ENCODE measurements at places on chromosomes 7 and 10. TPM values are rescaled to one million over a fixed set of nuclear protein-coding genes. Genes with fewer than 3 reads are reported as not detected.

Gene PDK4
- 507 TPM for total RNA-seq

Gene GALNT17
- 9.9 TPM for total RNA-seq

Gene DPP6
- not detected for total RNA-seq

Gene FRAT2
- 12.2 TPM for total RNA-seq

Gene ELMO1
- 66.9 TPM for total RNA-seq

Gene NANOS1
- 6.4 TPM for total RNA-seq

Gene SYCE1
- total RNA-seq, result 5.4 TPM

Gene PRKG1
- 10.9 TPM for total RNA-seq

Gene KLHL7
- total RNA-seq, result 28.5 TPM

DNA sequence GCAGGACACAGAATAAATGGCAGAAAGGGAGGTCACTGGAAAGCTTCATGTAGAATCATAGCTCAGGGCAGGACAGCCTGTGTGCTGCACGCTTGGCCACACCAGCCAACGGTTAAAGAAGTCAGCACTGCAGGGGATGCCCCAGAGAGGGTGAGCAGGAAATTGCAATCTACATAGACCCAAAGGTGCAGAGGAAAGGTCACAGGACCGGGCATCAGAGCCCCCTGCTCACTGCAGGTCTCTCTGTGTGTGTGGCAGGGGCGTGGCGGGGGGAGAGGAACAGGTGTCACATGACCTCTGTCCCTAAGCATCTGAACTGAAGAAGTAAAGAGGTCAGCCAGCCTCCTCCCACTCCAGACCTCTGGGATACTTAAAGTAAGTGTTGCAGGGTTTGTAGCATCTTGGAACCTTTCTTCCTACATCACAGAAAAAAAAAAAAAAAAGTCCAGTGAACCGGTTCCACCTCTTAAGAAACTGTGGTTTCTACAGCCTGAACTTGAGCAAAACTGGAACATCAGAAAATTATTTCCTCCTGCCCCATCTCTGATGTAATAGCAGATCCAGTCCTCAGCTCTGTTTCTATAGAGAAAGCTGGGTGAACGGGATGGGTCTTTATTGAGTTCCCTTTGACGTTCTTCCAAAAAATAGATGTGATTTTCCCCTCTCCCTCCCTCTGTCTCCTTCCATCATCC is 64.3 kb downstream of the RGS10 start:
- no peaks in the 10 kb centered on the region for H3K36me3 ChIP-seq
- H3K4me3 ChIP-seq, result no peak overlapping the region
- no peaks in the 10 kb centered on the region for H3K27me3 ChIP-seq
- H3K4me1 ChIP-seq, result no peaks in the 10 kb centered on the region
- H3K27ac ChIP-seq, result no peak overlapping the region

- peak overlapping the region; percentile 81 for H3K27ac ChIP-seq
- no peaks in the 10 kb centered on the region for H3K27me3 ChIP-seq
- DNase-seq, result no peak
- peak overlapping the region; percentile 85 for H3K4me3 ChIP-seq
- H3K36me3 ChIP-seq, result no peaks in the 10 kb centered on the region
- no peaks in the 10 kb centered on the region for H3K4me1 ChIP-seq
Observed at GRCh38 chr7:92837000-92837749, 802 bp upstream of the CDK6 start.

GRCh38 chr7:130274983-130275591 is 8.4 kb downstream of the CPA2 start:
- H3K27ac ChIP-seq, result no peak overlapping the region
- no peak for DNase-seq
- H3K27me3 ChIP-seq, result no peaks in the 10 kb centered on the region
- H3K36me3 ChIP-seq, result no peaks in the 10 kb centered on the region

DNA sequence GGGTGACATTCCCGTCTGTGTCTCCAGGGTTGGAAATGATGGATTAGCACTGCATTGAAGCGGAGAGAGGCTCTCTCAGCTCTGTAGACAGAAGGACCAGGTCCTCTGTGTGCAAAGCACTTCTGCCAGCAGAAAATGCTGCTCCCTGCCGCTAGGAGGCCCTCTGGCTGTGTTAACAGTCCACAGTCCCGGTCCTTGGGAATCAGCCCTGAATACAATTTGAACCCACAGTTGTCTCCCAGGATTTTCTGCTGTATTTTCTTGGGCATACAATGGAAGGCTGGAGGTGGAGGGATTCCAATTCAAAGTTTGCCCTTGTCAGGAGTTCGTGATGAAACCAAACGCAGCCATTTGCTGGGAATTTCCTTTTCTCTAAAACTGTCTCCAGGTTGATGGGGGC is 205.2 kb downstream of the GLRX3 start:
- H3K27ac ChIP-seq, result no peak overlapping the region
- no peaks in the 10 kb centered on the region for H3K36me3 ChIP-seq
- no peaks in the 10 kb centered on the region for H3K27me3 ChIP-seq
- H3K4me1 ChIP-seq, result no peaks in the 10 kb centered on the region
- DNase-seq, result no peak
- no peak overlapping the region for H3K4me3 ChIP-seq

- no peaks in the 10 kb centered on the region for H3K27me3 ChIP-seq
- DNase-seq, result no peak
- H3K27ac ChIP-seq, result no peak overlapping the region
- no peaks in the 10 kb centered on the region for H3K4me1 ChIP-seq
- no peak overlapping the region for H3K4me3 ChIP-seq
Observed at GRCh38 chr7:145718129-145718528, 398.5 kb upstream of the CNTNAP2 start.

DNA sequence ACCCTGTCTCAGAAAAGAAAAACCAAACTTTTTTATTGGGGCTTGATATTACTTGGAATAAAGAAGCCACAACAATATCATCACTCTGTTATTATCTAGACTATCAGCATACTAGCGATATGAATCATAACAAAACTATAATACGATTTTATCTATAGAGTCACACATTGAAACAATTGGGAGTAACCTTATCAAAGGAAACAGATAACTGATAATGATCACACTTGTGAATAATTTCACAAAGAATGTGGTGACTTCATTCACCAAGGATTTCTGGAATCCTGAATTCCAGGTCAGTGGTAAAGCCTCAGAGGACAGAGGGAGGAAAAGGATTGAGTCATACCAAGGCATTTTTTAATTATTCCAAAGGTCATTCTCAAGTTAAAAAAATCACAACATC is 32.1 kb upstream of the NMT2 start:
- no peak for DNase-seq
- no peak overlapping the region for H3K27ac ChIP-seq
- H3K4me1 ChIP-seq, result no peaks in the 10 kb centered on the region
- H3K4me3 ChIP-seq, result no peak overlapping the region
- H3K27me3 ChIP-seq, result no peaks in the 10 kb centered on the region

DNA sequence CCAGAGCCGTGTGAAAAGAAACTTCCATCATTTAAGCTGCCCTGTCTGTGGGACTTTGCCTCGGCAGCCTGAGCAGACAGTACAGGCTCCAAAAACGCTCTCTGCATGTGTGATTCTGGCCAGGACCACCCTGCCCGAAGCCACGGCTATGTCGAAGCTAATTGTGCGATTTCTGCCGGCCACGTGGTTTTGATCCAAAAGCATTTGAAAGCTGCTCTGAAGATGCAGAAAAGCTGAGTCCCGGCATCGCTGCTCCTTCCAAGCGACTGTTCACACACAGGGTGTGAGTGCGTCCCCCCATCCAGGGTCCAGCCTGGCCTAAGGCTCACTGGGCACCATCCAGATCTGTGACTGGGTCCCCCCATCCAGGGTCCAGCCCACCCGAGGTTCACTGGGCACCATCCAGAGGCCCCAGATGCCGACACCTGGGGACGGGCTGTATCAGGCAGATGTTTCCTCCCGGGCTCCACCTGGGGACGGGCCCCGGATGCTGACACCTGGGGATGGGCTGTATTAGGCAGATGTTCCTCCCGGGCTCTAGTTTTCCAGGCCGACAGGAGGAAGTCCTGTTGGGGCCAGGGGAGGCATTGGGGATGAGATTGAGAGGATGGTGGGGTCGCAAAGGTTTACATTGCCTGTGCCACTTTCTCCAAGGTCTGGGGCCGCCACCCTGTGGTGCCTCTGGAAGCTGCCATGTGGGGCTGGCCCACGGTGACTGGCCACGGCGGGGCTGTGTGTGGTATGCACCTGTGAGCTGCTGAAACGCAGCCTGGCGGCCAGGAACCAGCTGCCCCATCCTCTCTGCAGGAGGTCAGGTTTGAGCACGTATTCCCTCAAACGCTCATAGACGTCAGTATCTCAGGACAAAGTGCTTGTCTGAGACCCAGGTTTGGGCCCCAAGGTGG is 527.4 kb downstream of the DNAJB6 start:
- H3K36me3 ChIP-seq, result no peaks in the 10 kb centered on the region
- H3K4me3 ChIP-seq, result no peak overlapping the region
- no peaks in the 10 kb centered on the region for H3K27me3 ChIP-seq
- H3K27ac ChIP-seq, result no peak overlapping the region

GRCh38 chr10:57988964-57989363 is 278.7 kb downstream of the IPMK start:
- H3K27me3 ChIP-seq, result no peaks in the 10 kb centered on the region
- DNase-seq, result no peak
- H3K4me3 ChIP-seq, result no peak overlapping the region
- no peaks in the 10 kb centered on the region for H3K4me1 ChIP-seq

- no peaks in the 10 kb centered on the region for H3K36me3 ChIP-seq
- H3K4me1 ChIP-seq, result no peaks in the 10 kb centered on the region
- no peaks in the 10 kb centered on the region for H3K27me3 ChIP-seq
- H3K27ac ChIP-seq, result no peak overlapping the region
Observed at GRCh38 chr10:86295351-86295750, 71.2 kb downstream of the GRID1 start.

GRCh38 chr7:55189146-55189766 is 170.4 kb downstream of the EGFR start:
- DNase-seq, result no peak
- H3K27ac ChIP-seq, result no peak overlapping the region
- H3K4me1 ChIP-seq, result no peaks in the 10 kb centered on the region
- no peak overlapping the region for H3K4me3 ChIP-seq
- H3K27me3 ChIP-seq, result no peaks in the 10 kb centered on the region
- no peaks in the 10 kb centered on the region for H3K36me3 ChIP-seq

DNA sequence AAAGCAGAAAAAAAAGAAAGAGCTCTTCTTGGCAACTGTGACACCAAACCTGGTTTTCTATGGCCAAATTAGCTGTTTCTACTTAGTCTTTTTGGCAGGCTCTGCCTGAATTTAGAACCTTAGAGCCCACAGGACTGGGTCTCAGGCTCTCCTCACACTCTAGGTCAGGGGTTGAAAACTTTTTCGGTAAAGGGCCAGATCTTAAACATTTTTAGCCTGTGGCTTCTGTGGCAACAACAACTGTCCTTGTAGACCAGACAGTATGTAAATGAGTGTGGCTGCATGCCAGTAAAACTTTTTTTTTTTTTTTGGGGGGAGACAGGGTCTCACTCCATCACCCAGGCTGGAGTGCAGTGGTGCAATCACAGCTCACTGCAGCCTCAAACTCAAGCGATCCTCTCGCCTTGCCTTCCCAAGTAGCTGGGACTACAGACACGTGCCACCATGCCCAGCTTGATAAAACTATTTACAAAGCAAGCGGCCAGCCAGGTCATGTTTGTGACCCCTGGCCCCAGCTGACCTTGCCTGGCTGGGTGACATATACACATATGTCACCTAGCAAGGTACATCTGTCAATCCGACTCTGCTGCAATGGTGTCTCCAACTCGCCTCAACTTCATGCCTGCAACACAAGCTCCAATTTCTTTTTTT is 17.4 kb downstream of the KPNA7 start:
- no peaks in the 10 kb centered on the region for H3K27me3 ChIP-seq
- H3K4me3 ChIP-seq, result no peak overlapping the region
- H3K4me1 ChIP-seq, result no peaks in the 10 kb centered on the region

DNA sequence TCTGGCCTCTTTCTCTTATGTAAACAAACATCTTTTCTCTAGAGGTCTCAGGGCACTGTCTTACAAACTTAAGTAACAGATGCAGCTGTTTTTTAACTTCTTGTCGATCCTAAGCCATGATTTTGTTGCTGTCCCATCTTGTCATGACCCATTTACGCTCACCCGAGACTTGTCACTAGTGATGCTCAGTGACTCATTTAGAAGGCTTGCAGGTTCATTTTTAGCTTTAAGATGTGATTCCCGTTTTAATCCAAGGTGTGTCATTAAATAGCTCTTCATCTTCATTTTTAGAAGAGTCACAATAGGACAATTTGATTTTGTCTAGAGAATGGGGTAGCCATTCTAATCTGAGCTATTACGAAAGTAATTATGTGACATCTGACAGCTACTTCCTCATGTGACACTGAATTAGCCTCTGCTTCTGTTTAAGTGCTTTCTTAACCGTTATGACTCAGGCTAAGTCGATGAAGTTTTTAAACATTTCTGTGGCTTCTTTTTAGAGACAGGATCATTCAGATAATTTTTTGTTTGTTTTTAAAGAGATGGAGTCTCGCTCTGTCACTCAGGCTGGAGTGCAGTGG is 42.7 kb downstream of the SPDYE5 start:
- no peak for DNase-seq
- H3K36me3 ChIP-seq, result no peaks in the 10 kb centered on the region
- H3K4me1 ChIP-seq, result no peaks in the 10 kb centered on the region
- H3K4me3 ChIP-seq, result no peak overlapping the region
- H3K27me3 ChIP-seq, result no peaks in the 10 kb centered on the region

- DNase-seq, result no peak
- peaks cover 4% of the 10 kb centered on the region for H3K4me1 ChIP-seq
- no peak overlapping the region for H3K27ac ChIP-seq
- no peaks in the 10 kb centered on the region for H3K36me3 ChIP-seq
Observed at GRCh38 chr7:154844955-154845354, 158.0 kb downstream of the PAXIP1 start.

- no peak overlapping the region for H3K27ac ChIP-seq
- H3K4me3 ChIP-seq, result no peak overlapping the region
- no peak for DNase-seq
- no peaks in the 10 kb centered on the region for H3K27me3 ChIP-seq
- H3K36me3 ChIP-seq, result no peaks in the 10 kb centered on the region
Observed at GRCh38 chr10:58322072-58322834, 12.6 kb upstream of the UBE2D1 start.

DNA sequence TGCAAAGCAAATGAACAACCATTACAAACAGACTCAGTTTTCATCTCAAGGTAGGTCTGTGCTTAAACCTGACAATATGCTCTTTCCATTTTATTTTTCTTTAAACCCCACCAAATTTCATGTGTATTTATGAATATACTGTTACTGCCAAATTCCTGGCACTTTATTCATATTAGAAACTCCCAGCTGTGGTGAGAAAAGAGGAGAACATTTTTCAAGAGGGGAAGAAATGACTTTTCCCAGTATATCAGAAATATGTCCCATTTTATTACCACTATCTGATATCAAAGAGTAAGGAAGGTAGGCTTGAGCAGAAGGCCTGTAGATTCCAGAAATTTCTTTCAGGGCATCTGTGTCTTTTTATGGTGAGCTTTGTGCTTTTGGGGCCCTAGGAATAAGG is 189.6 kb downstream of the ADAM12 start:
- no peaks in the 10 kb centered on the region for H3K27me3 ChIP-seq
- no peak for DNase-seq
- H3K36me3 ChIP-seq, result no peaks in the 10 kb centered on the region
- H3K4me1 ChIP-seq, result no peaks in the 10 kb centered on the region

GRCh38 chr7:48269066-48269465 is 97.8 kb downstream of the ABCA13 start:
- H3K4me3 ChIP-seq, result no peak overlapping the region
- H3K4me1 ChIP-seq, result no peaks in the 10 kb centered on the region
- H3K27me3 ChIP-seq, result no peaks in the 10 kb centered on the region
- H3K36me3 ChIP-seq, result no peaks in the 10 kb centered on the region
- H3K27ac ChIP-seq, result no peak overlapping the region
- no peak for DNase-seq

- peaks cover 6% of the 10 kb centered on the region for H3K4me1 ChIP-seq
- peaks cover 16% of the 10 kb centered on the region for H3K27me3 ChIP-seq
- H3K4me3 ChIP-seq, result peak overlapping the region; percentile 76
- DNase-seq, result no peak
- H3K27ac ChIP-seq, result peak overlapping the region; percentile 79
Observed at GRCh38 chr10:21518149-21518640, 7.3 kb downstream of the SKIDA1 start.

Measured in breast epithelium (tissue), 4 donors.